Activated CD8-positive, alpha-beta memory T cell treated with anti-CD3 and anti-CD28 coated beads, Interleukin-2, amount 10 ng/mL, durations not matched to agents 7 days and 5 days (primary cell): ENCODE measurements at places on chromosomes 11 and 22. TPM values are rescaled to one million over a fixed set of nuclear protein-coding genes. Genes with fewer than 3 reads are reported as not detected.

CCS gene
- 38.0 TPM for total RNA-seq

DNA sequence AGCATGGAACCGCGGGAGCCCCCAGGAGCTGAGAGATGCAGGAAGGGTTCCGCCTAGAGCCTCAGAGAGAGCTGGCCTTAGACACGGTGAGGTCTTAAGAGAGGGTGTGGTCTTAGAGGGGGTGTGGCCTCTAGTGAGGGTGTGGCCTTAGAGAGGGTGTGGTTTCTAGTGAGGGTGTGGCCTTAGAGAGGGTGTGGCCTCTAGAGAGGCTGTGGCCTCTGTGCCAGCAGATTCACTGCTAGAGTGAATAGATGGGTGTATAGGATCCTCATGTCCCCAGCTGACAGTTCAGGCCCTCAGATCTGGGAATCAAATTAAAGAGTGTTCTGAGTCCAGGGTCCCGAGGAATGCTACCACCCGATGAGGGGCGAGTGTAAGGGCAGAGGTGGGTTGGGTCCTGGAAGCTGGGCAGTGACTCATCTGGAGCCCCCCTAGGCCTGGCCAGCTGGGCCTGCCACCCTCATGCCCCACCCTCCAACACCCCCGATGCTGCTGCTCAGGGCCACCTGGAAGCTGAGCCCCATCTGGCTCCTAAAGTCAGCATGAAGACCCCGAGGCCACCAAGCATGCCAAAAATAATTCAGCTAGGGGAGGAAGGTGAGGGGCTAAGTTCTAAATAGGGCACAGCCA is 49.5 kb downstream of the IGF2 start:
- peak; percentile 52 for DNase-seq

- no peak for DNase-seq
These were observed 9.2 kb downstream of the MYRF start for GRCh38 chr11:61761440-61762222.

GRCh38 chr11:133966921-133967598 is 10.3 kb upstream of the IGSF9B start:
- peak; percentile 82 for DNase-seq

DNA sequence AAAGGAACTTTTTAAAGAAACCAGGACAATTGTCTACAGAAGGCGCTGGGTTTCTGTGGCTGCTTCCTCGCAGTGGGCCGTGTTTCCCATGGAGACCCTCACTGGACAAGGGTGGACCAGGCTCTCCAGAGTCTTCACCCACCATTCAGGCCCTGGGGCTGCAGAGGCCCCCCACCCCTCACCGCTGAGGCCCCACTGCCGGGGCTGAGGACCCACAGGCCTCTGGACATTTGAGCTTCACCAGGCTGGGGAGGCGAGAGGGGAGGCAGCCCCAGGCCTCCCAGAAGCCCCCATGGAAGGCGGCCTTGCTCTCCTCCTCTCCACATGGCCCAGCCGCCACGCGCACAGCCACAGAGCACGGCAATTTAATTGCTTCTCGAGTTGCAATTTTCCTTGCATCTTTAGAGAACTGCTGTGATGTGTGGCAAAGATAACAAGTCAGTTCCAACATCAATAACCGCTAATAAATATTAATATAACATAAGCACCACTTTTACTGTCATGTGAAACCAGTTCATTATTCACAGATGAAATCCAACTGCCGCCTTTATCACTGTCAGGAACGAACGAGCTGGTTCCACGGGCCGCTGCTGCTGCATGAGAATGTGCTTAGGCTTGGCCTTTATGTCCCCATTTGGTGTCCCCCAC is 81.0 kb downstream of the PHF21B start:
- DNase-seq = no peak

GRCh38 chr22:37080438-37080837 is 28.9 kb downstream of the KCTD17 start:
- no peak for DNase-seq
